ENCODE measurements at places on chromosomes 5 and 9.

GRCh38 chr9:29514336-29514735, 1941.1 kb upstream of the C9orf72 start:
- no peaks in the 10 kb centered on the region for H3K27me3 ChIP-seq
- no peak overlapping the region for H3K4me3 ChIP-seq
- H3K27ac ChIP-seq, result no peak overlapping the region
- no peaks in the 10 kb centered on the region for H3K4me1 ChIP-seq
- no peaks in the 10 kb centered on the region for H3K36me3 ChIP-seq

DNA sequence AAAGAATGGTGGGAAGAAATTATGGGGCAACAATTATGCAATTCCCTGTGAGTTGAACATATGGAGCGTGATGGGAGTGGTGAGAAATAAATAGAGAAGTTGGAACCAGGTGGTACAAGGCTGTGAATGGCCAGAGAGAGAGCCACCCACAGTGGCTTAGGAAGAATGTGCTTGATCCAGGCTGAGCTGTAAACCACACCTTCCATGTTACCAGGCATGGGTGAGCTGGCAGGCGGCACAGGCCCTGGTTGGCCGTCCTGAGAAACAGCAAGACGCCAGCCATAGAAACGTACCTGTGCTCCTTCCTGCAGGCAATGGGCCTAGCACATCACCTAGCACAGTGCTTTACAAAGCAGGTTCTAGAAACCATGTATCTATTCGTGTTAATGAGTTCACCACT, 74.3 kb downstream of the EPB41L4B start:
- no peaks in the 10 kb centered on the region for H3K4me1 ChIP-seq
- H3K36me3 ChIP-seq, result no peaks in the 10 kb centered on the region
- H3K4me3 ChIP-seq, result no peak overlapping the region
- DNase-seq, result no peak

GRCh38 chr5:104793031-104793754, 1230.6 kb upstream of the NUDT12 start:
- no peaks in the 10 kb centered on the region for H3K4me1 ChIP-seq
- H3K36me3 ChIP-seq, result no peaks in the 10 kb centered on the region
- H3K27me3 ChIP-seq, result no peaks in the 10 kb centered on the region

- H3K4me1 ChIP-seq, result no peaks in the 10 kb centered on the region
- H3K36me3 ChIP-seq, result no peaks in the 10 kb centered on the region
- no peak for DNase-seq
- no peak overlapping the region for H3K27ac ChIP-seq
- no peaks in the 10 kb centered on the region for H3K27me3 ChIP-seq
- no peak overlapping the region for H3K4me3 ChIP-seq
Observed at GRCh38 chr9:88268886-88269285, 119.4 kb upstream of the SPIN1 start.

- H3K4me1 ChIP-seq, result peaks cover 10% of the 10 kb centered on the region
- H3K27me3 ChIP-seq, result no peaks in the 10 kb centered on the region
- DNase-seq, result no peak
- H3K4me3 ChIP-seq, result no peak overlapping the region
- no peak overlapping the region for H3K27ac ChIP-seq
Observed at GRCh38 chr5:168796593-168797580, 217.7 kb upstream of the PANK3 start.

- H3K4me1 ChIP-seq, result peaks cover 3% of the 10 kb centered on the region
- H3K4me3 ChIP-seq, result no peak overlapping the region
- DNase-seq, result no peak
- no peaks in the 10 kb centered on the region for H3K27me3 ChIP-seq
- no peaks in the 10 kb centered on the region for H3K36me3 ChIP-seq
Observed at GRCh38 chr9:38339496-38339895, 53.0 kb upstream of the ALDH1B1 start.

Measured in thymus (tissue), 14 donors.